ENCODE measurements at places on chromosomes 7 and 10.

DNA sequence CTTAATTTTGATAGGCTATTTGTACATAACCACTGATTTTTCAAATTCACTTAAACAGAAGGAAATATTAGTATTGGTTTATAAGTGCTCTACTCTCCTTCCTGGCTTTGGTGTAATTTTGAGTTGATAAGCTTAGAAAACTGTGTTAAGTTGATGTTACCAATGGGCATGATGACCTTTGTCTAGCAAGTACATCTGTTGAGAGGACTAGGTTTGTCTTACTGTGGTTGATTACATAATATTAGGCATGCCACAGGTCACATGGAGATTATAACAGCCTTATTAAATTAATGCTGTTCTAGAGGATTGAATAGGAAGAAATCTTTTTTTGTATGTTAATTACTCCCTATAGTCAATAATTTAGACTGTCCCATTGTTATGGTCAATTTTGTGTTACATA lies 27.0 kb downstream of the CYP2C18 start:
- no peak for DNase-seq

DNA sequence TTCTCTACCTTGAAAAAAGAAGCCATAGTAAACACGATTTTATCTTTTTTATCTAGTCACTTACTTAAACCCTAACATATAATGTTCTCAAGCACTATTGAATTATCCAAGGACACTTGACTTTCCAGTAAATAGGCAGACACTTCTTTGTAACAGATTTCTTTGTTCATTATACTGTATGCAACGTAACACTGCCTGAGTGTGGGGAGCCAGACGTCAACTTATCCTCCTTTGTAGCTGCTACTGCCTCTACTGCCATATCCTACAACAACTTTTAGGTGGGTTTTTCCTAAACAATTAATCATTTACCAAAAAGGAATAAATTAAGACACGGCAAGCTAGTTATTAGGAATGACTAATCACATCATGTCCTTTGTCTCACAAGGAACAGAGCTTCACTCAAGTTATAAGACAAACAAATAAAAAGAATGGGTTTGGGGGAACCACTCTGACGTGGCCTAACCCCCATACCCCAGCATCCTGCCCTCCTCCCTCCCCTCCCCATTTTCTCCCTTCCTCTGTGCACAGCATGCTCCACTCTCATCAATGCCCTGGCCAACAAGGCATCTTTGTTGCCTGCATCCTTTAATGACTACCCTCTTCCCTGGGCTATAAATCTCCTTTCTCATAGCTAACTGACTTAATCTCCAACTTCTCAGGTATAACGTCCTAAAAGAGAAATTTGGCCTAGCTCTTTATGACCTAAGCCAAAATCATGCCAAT lies 43.3 kb downstream of the DOCK4 start:
- no peak for DNase-seq

GRCh38 chr10:11441151-11441535 lies 170.3 kb downstream of the USP6NL start:
- DNase-seq, result no peak

DNA sequence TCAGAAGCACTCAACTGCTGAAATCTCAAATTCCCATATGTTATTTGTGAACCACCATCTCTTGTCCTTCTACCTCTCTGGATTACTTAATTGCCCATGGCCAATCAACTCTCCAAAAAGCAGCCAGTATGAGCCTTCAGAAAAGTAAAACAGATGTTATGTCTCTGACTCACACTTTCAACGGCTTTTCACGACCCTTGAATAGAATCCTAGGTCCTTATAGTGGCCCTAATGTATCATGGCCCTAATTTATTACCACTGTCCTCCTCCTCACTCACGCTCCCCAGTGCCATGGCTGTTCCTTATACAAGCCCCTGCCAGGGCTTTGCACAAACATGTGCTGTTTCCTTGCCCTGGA lies 20.0 kb downstream of the ZNF438 start:
- no peak for DNase-seq

DNA sequence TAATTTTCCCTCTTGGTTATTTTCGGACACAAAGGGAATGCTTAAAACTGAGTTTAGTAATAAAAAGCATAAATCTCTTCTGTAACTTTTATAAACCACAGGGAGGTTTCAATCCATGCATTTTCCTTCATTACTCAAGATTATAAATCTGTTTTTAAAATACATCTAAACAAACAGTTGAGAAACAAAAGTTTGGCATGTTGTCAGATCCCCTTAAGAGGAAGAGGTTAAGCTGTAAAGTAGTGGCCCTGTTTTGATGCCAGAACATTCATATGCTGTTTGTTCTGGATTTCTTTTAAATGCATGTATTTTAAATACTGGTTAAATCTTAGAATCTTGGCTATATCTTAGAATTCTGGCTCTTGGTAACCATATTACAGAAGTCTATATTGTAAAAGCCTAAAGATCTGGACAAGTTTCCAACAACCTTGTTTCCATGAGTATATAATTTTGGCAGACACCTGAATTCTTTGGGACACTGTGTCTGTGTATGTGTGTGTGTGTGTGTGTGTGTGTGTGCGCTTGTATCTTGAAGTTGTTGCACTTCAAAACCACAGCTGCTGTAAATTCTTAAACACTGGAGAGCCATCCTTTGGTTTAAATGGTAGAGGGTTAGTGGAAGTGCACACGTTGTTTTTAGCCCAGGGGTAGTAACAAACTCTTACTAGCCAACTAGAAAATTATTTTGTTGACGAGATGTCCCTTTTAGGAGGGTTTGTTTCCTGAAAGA lies 6.8 kb upstream of the SEMA4G start:
- no peak for DNase-seq

DNA sequence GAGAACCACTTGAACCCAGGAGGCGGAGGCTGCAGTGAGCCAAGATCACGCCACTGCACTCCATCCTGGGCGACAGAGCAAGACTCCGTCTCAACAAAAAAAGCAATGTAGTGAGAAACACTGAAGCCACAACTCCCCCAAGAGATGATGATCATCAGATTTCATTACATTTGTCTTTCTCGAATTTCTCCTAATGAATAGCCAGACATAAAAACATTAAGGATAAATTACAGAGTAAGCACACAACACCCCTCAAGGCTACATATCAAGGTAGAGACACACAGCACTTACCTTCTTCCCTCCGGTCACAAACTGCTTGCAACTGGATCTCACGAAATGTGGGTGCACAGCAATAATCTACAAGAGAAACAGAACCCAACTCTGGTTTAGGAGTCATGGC lies 91.5 kb downstream of the VPS41 start:
- DNase-seq, result no peak

- no peak for DNase-seq
These were observed 64.9 kb downstream of the INSIG1 start for GRCh38 chr7:155362380-155363145.

DNA sequence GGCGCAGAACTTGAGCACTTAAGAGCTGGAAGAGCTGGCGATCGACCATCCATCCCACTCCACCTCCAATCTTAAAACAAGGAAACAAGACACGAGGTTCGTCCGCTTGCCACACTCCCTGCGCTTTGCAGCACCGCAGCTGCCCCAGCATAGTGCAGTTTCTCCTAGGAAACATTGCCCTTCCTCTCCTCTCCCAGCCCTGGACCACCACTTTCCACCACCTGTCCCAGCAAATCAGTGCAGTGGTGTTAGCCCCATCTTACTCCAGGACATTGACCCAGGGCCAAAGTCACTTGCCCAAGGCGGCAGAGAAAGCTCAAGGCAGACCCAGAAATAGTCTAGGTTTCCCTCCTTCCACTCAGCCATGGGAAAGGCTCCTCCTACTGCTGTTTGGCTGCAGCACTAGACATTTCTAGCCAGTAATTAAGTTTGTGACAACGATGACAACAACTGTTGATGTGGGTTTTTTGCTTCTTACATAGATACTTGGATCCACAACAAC lies 1.5 kb upstream of the PARD3 start:
- DNase-seq, result no peak

DNA sequence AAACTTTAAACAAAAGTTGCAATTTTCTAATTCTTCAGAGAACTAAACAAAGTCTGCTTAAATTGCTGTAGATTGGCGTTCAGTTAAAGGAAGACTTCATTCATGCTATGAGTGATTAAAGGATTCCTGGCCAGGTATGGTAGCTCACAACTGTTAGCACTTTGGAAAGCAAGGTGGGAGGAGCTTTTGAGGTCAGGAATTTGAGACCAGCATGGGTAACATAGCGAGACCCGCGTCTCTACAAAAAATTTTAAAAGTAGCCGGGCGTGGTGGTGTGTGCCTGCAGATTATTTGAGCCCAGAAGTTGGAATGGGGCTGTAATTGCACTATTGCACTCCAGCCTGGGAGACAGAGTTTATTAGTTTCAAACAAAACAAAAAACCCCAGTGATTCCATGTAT lies 13.5 kb upstream of the SCRN1 start:
- DNase-seq, result no peak
